ENCODE measurements at places on chromosomes 11 and 22.

DNA sequence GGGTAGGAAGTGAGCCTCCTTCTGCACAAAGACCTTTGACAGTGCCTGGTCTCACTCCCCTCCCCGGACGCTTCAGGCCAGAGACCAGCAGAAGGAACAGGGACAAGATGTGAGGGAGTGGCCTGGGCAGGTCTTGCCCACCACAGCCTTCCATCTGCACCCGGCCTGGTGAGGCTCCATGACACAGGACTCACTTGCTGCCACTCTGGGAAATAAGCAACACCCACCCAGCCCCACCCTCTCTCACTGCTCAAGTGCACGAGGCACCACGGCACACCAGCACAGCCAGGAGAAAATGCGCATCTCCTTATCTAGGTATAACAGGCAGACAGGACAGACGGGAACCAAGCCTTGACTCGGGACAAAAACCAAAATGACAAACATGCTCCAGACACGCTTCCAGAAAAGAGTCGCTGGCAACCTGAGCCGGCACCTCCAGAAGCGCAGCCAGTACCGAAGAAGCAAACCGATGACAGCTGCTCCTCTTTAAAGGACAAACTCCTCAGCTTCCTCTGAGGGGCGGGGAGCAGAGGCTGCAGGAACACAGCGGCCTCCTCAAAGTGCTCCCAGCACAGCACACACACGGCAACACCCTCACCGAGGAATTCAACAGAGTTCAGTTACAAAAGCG, 41.7 kb downstream of the BRD1 start:
- DNase-seq, result no peak

DNA sequence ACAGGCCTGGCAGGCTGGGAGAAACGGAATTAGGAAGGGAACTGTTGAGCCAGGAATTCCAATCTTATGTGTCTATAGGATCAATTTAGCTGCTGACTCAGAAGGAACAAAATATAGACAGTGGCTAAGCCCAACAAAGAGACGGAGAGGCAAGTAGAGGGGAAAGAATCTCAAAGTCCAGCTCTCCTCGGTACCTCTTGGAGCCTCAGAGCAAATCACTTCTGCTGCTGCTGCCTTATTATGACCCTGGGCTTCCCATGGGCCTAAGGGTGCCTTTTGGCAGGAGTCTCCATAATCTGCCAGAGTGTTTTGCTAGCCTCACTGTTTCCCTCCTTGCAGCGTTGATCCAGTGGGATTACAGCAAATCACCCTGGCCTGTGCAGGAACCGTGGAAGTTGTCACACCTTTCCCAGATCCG, 31.7 kb downstream of the PAX6 start:
- DNase-seq, result no peak

DNA sequence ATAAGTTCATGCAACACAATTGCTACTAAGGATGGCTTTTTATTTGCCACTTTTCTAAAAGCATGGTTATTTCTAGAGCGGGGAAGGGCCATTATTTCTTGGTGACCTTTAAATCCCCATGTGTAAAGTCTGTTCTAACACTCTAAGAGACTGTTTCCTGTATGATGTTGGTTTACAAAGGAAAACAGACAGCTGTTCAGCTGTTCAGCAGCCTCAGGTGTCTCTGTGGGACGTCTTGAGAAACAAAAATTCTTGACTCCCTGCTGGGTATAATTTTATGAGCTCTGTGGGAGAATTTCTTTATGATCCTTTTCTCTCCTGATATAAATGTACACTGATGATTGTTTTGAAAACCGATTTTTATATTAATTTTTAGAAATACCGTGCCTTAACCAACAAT, 13.9 kb downstream of the MUC15 start:
- no peak for DNase-seq

- DNase-seq, result no peak
Observed at GRCh38 chr11:110762590-110762989, 50.4 kb upstream of the ARHGAP20 start.

GRCh38 chr22:27988704-27989103, 69.6 kb upstream of the PITPNB start:
- DNase-seq, result no peak

- DNase-seq, result no peak
Observed at GRCh38 chr11:1659506-1659905, 29.9 kb downstream of the KRTAP5-5 start.

DNA sequence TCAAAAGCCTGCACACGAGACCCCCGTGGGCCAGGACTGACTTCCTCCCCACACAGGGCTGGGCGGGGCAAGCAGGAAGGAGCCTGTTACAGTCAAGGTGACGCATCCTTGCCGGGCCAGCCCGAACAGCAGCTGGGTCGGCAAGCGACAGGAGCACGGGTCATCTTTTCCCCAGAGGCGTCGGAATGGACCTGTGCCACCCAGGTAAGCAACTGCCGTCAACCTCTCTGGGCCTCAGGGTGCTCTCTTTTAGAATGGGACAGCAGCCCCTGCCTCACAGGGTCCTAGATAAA, at the start of gene CYTH4:
Gene CYTH4, plus strand, starts transcription at position 124 of the 293 bp plus-strand sequence. Its CDS starts 62 bp downstream, at position 186.
- peak; percentile 81 for DNase-seq

GRCh38 chr11:92527467-92527866, 302.8 kb downstream of the FAT3 start:
- no peak for DNase-seq

DNA sequence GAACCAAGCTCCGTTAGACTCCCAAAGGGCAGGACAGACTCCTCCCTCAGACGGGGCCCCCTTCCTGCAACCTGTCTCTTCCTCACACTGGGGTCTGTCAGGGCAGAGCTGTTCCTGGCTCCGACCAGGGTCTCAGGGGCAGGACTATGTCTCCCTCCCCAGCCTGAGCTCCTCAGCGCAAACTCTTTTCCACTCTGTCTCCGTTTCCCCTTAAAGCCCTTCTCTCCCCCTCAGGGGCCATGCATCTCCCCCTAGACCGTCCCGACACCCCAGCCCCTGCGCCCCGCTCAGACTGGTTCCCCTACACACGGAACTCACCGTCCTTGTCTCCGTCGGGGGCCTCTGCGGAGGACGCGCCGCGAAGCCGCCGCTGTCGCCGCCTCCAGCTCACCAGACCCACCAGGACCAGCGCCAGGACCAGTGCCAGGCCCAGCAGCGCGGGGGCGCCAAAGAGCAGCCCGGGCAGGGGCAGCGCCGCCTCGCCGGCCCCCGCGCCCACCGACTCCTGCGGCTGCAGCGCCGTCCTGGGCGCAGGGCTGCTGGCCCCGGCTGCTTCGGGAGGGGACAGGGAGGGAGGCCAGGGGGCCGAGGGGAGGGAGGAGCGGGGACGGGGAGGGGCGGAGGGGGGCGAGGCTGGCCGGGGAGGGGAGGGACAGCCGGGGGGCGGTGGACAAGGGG, 684 bp downstream of the TNFRSF13C start:
- DNase-seq, result peak; percentile 85

- DNase-seq, result no peak
Observed at GRCh38 chr11:94849839-94850238, 81.7 kb downstream of the AMOTL1 start.

GRCh38 chr22:24357547-24357946, 69.9 kb upstream of the ADORA2A start:
- no peak for DNase-seq

- DNase-seq, result no peak
Observed at GRCh38 chr11:19934828-19935259, 222.2 kb downstream of the NAV2 start.

DNA sequence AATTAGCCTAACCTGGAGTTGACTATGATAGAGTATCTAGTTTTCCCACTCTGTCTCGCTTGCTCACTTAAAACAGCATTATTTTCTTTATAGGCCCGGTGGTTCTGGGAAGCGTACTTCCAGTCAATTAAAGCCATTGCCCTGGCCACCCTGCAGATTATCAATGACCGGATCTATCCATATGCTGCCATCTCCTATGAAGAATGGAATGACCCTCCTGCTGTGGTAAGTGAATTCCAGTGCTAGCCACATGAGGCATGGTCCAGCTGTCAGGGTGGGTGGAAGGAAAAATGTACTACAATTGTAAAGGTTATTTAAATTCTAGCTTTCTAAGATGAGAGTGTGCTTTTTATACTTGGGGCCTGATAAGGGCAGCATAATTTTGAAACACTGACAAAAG, 76.0 kb downstream of the EXT2 start:
- DNase-seq, result no peak
